ENCODE measurements at places on chromosomes 11 and 22.
A peak's percentile ranks its signal among the peaks of the same experiment; 100 is the strongest.

GRCh38 chr22:41681616-41682015, 7.1 kb downstream of the SNU13 start:
- DNase-seq, result no peak

DNA sequence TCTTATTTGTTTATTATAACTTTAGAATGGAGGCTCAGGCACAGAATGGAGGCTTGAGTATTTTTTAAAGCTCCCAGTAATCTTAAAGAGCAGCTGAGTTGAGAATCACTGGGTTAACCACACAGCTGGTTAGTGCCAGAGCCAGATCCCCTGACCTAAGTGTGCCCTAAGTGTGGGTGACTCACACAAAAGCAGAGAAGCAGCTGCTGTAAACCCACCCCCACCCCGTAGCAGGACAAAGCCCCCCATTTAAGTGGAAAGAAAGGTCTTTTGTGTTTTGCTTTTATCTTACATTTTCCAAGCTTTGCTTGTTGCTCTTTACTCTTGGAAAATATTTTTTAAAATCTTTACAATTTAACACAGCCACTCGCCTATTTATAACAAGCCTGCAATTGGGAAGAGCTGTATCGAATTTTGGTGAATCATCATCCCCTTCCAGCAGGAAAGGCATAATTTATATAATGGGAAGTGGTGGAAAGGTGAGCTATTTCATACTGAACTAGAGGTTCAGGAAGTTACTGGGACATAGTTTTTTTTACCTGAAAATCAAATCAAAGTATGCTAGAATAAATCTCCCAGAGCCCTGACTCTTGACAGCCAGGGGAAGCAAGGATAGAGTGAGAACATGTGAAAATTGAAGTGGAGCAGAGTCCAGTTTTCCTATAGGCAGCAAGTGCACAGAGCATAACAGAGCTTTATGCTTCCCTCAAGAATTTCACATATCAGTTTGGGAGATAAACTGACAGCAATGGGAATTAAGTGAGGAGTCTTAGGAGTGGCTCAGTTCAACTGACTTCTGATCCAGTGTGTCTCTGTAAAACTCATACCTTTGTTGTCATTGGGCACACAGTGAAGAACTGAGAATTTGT, 405.7 kb downstream of the AASDHPPT start:
- peak; percentile 90 for DNase-seq

DNA sequence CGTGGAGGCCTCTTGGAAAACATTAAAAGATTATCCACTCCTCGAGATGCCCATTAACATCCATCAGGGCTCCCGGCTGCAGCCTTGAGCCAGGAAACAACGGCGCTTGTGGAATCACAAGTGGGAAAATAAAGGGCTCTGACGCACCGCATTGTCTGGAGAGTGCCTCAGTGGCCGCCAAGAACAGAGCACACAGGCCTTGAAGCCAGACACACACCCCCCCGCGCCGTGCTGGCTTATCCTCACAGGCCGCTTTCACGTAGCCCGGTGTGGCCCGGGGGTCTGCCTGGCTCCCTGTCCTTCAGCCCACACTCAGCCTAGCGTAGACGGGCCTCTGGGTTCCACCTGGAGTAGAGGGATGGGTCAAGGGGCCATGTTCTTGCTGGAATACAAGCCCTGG, 1020.5 kb downstream of the BRD1 start:
- peak; percentile 42 for DNase-seq

DNA sequence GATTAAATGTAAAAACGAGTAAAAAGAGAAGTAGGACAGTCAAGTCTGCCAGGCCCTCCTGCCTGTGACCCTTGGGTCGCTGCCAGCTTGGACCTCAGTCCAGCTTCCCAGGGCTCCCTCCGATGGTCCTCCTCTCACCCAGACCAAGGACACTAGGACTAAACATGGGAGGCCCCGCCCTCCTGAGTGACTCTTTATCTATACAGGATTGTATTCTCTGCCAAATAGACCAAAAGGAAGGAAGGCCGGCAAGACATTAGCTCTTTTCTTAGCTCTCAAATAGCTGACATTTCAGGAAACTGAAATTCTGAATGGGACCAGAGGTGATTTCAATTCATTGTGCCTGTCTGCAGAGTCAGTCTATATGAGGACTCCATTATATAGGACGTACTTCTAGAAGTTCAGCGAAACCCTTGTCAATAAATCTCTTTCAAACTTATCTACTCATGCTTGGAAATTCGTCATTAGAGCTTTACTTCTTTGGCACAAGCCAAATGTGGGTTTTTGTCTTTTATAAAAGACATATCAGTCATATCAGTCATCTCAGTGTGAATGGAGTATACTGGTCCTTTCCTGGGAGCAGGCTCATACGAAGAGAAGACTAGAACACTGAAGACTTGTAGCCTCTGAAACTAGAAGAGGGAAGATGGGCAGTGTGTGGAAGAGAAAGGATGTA, 28.5 kb downstream of the ADORA2A start:
- no peak for DNase-seq

GRCh38 chr22:46652081-46652846, 32.1 kb downstream of the GRAMD4 start:
- DNase-seq, result no peak

- peak; percentile 83 for DNase-seq
Measured at GRCh38 chr11:33997584-33998251, 53.8 kb upstream of the CAPRIN1 start.

DNA sequence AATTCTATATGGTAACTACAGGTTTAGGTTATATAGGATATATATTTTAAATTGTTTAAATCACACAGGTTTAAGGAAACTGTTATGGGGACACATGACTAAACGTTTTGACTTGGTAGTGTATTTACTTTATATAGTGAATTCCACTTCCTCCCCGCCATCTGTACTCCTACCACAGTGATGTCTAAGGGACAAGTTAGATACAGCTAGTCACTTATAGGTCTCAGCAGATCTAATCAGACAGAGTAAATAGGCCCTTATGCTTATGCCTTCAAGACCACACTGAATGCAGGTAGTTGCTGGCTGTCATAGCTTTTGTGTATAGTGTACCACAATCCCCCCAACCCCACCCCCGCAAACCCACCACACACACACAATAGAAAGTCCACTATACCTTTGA, 8.2 kb downstream of the SESN3 start:
- DNase-seq, result no peak

GRCh38 chr11:42778193-42778592, 533.6 kb upstream of the API5 start:
- no peak for DNase-seq

- peak; percentile 85 for DNase-seq
Measured at GRCh38 chr22:45169591-45170466, 6.1 kb downstream of the NUP50 start.

- DNase-seq, result peak; percentile 56
Measured at GRCh38 chr11:44627911-44628729, 62.7 kb downstream of the CD82 start.

- no peak for DNase-seq
Measured at GRCh38 chr22:20816559-20816958, 42.1 kb downstream of the PI4KA start.

DNA sequence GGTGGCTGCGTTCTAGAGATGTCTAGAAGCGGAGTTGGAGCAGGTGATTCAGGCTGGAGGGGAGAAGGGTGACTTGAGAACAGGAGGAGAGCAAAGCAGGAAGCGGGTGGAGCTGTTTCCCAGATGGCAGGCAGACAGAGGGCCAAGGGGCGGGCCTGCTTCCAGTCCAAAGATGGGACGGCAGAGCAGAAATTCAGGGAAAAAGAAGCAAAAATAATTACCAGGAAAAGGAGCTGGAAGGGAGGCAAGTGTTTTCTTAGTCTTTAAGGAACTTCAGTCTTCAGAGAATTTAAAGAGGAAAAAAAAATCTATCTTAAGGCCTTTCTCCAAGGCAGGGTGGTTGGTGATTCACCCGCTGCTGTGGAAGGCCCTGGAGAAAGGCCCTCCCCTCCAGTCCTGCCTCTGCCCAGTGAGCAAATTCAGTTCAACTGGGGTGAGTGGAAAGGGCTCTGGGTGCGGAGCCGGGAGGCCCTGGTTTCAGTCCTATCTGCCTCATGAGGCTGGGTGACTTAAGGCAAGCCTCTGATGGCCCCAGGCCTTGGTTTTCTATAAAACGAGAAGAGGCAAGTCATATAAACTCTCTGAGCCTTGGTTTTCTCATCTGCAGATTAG, 4.5 kb upstream of the CREB3L1 start:
- peak; percentile 64 for DNase-seq
